Fibroblast of lung (primary cell): ENCODE measurements at places on chromosomes 3 and 15. TPM values are rescaled to one million over a fixed set of nuclear protein-coding genes. Genes with fewer than 3 reads are reported as not detected.
A peak's percentile ranks its signal among the peaks of the same experiment; 100 is the strongest.

Gene STRIT1
- total RNA-seq, result not detected in 2 replicates

GRCh38 chr3:85627932-85628331, 669.1 kb downstream of the CADM2 start:
- DNase-seq, result no peak
- no peaks in the 10 kb centered on the region for H3K4me1 ChIP-seq
- H3K4me3 ChIP-seq, result no peak overlapping the region
- H3K36me3 ChIP-seq, result no peaks in the 10 kb centered on the region

DNA sequence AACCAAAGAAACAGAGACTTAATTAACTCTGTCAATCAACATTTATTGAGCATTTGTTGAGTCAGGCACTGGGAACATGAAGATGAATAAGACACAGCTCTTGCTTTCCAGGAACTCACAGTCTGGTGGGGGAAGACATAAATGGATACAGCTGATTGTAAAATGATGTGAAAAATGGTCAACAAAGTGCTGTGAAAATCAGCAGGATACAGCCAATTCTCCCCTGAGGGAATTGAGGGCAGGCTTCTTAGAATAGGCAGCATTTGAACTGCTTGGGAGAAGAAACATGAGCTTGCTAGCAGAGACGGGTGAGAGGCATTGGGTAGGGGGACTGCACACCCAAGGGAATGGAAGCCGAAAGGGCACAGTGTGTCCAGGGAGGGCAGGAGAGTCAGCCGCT, 41.1 kb downstream of the MFSD1 start:
- no peaks in the 10 kb centered on the region for H3K27me3 ChIP-seq
- no peaks in the 10 kb centered on the region for H3K36me3 ChIP-seq
- DNase-seq, result no peak
- H3K4me3 ChIP-seq, result no peak overlapping the region
- no peaks in the 10 kb centered on the region for H3K4me1 ChIP-seq

Gene PLA2G4E
- total RNA-seq, result not detected in 2 replicates

Gene RAB6B
- 0.51 and 0.83 TPM in 2 replicates for total RNA-seq

Gene MST1R
- total RNA-seq, result 1.5 and 3.0 TPM in 2 replicates

DNA sequence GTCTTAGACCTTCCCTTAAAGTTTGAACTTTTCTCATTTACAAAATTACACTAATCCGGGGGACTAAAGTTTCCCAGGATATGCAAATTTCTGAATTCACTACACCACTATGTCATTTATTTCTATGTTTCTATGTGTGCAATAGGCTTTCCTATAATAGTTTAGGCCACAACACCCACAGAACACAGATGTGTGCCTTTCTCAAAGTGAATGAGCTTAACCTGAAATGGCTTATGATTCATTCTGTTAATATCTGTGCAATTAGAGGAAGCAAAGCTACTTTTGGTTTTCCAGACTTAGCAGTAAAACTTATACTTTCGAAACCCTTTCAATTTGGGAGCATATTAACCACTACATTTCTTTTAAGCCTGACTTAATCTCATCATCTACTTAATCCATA, 748.1 kb downstream of the GBE1 start:
- no peak for DNase-seq
- no peaks in the 10 kb centered on the region for H3K36me3 ChIP-seq
- H3K4me1 ChIP-seq, result no peaks in the 10 kb centered on the region
- H3K4me3 ChIP-seq, result no peak overlapping the region
- H3K27me3 ChIP-seq, result no peaks in the 10 kb centered on the region

Gene FAM107A
- under 0.01 TPM in 2 replicates for total RNA-seq

GRCh38 chr3:190972840-190973270, 110.4 kb upstream of the GMNC start:
- DNase-seq, result peak; percentile 5
- no peak overlapping the region for H3K4me3 ChIP-seq
- H3K27me3 ChIP-seq, result no peaks in the 10 kb centered on the region
- no peaks in the 10 kb centered on the region for H3K4me1 ChIP-seq

Gene SLCO2A1
- total RNA-seq, result under 0.01 TPM in 2 replicates

GRCh38 chr3:63470745-63471144, 181.7 kb upstream of the SNTN start:
- no peak for DNase-seq
- no peak overlapping the region for H3K4me3 ChIP-seq
- no peaks in the 10 kb centered on the region for H3K36me3 ChIP-seq
- H3K4me1 ChIP-seq, result no peaks in the 10 kb centered on the region
- no peak overlapping the region for H3K27ac ChIP-seq

DNA sequence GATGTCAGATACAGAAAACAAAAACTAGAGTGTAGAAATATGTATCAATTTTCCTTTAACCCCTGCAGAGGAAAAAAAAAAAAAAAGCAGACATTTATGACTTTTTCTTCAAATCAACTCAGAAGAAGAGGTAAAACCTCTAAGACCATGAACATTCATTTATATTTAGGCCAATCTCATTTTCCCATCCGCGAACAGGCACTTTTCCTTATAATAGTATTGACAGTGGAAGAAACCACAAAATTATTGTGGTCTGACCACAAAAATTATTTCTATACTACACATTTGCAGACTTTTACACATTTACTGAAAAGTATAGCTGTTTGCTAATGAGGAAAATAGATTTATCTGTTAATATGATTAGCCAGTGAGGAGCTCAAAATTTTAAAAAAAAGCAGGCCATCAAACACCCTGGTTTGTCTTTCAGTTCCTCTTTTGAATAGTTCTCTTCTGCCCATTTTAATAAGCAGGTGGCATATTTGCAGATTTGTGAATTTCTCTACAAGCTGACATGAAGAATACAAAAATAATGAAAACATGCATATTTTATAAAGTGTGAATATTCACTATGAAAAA, 5.7 kb downstream of the OSBPL11 start:
- peaks cover 3% of the 10 kb centered on the region for H3K4me1 ChIP-seq
- H3K4me3 ChIP-seq, result no peak overlapping the region
- no peak overlapping the region for H3K27ac ChIP-seq
- H3K27me3 ChIP-seq, result no peaks in the 10 kb centered on the region
- no peak for DNase-seq
- no peaks in the 10 kb centered on the region for H3K36me3 ChIP-seq
